Left lung (tissue), 14 donors: ENCODE measurements at places on chromosomes 6 and 20.

DNA sequence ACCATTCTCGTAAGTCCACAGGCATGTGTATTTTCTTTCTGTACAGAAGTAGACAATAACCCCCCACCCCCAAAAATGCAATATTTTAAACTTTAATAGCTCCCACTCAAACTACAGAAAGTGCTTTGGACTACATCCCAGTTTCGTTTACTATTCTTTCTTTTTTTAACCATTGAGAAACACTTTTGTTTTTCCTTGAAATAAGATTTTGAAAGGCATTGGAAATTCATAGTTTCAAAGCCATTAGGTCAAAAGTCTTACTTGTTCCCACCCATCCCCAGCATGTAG lies 140.0 kb downstream of the KIF16B start:
- H3K27me3 ChIP-seq = no peaks in the 10 kb centered on the region
- no peaks in the 10 kb centered on the region for H3K36me3 ChIP-seq
- H3K4me3 ChIP-seq = no peak overlapping the region
- no peaks in the 10 kb centered on the region for H3K4me1 ChIP-seq
- DNase-seq = no peak

DNA sequence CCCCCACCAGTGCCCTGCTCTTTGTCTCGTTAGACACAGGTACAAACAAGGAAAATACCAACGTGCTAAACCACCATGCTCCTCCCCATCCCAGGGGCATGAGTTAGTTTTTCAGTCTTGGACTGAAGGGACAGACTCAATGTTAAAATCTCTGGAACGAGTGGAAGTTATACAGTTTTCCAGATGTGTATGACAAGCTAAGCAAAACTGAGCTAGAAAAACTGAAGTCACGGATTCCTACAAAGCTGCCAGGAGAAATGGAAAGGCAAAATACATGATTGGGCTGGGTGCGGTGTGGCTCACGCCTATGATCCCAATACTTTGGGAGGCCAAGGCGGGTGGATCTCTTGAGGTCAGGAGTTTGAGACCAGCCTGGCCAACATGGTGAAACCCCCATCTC lies 34.3 kb upstream of the QKI start:
- H3K4me3 ChIP-seq = no peak overlapping the region
- H3K27ac ChIP-seq = no peak overlapping the region
- H3K4me1 ChIP-seq = no peaks in the 10 kb centered on the region
- no peaks in the 10 kb centered on the region for H3K27me3 ChIP-seq
- no peak for DNase-seq

GRCh38 chr6:64932486-64932885 lies 774.5 kb downstream of the EYS start:
- H3K36me3 ChIP-seq = no peaks in the 10 kb centered on the region
- DNase-seq = no peak
- H3K27ac ChIP-seq = no peak overlapping the region
- no peaks in the 10 kb centered on the region for H3K27me3 ChIP-seq
- no peaks in the 10 kb centered on the region for H3K4me1 ChIP-seq

DNA sequence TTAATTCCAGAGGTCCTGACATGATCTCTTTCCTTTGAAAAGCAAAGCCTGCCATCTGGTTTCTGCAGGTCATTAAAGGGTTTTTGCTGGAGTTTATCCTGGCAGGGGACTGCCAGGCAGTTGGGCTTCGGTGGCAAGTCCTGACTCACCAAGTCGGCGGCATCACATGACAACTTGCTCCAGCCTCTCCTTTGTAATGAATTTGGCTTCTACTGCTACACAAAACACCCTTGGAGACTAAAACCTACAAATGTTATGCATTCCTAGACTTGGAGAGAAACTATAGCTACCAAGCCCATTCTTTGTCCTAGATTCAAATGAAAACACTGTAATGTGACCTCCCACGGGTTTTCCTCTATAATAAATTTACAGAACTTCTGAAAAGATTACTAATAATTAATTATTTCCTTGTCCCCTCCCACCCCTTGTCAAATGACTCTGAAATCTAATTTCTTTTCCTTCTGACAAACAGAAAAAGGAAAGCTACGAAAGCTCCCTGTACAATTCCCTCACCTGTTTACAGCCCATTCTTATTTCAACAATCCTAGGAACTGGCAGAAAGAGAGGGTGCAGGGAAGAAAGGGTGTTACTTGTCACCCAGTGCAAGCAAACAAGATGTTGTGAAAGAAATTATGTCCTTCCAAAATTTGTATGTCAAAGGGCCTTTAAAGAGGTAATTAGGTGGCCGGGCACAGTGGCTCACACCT lies 62.9 kb downstream of the QRSL1 start:
- no peaks in the 10 kb centered on the region for H3K4me1 ChIP-seq
- peak; percentile 16 for DNase-seq
- no peak overlapping the region for H3K4me3 ChIP-seq
- H3K27ac ChIP-seq = no peak overlapping the region
- no peaks in the 10 kb centered on the region for H3K36me3 ChIP-seq

DNA sequence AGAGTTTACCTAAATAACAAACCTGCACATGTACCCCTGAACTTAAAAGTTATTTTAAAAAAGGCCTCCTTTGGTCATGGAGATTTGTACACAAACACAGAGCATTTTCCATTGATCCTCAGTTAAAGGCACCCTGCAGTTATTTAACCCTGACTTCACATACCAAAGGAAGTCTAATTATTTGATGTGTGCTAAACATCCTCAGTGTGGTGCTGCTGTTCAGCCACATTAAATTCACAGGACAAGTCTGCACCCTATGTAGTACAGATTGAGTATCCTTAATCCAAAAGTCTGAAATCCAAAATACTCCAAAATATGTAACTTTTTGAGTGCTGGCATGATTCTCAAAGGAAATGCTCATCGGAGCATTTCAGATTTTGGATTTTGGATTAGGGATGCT lies 21.4 kb downstream of the KCNQ5 start:
- no peaks in the 10 kb centered on the region for H3K4me1 ChIP-seq
- DNase-seq = no peak
- no peak overlapping the region for H3K4me3 ChIP-seq
- H3K27ac ChIP-seq = no peak overlapping the region

- H3K27me3 ChIP-seq = no peaks in the 10 kb centered on the region
- no peak overlapping the region for H3K4me3 ChIP-seq
- H3K27ac ChIP-seq = no peak overlapping the region
- no peaks in the 10 kb centered on the region for H3K4me1 ChIP-seq
Observed at GRCh38 chr6:17130786-17131185, 28.9 kb downstream of the STMND1 start.

DNA sequence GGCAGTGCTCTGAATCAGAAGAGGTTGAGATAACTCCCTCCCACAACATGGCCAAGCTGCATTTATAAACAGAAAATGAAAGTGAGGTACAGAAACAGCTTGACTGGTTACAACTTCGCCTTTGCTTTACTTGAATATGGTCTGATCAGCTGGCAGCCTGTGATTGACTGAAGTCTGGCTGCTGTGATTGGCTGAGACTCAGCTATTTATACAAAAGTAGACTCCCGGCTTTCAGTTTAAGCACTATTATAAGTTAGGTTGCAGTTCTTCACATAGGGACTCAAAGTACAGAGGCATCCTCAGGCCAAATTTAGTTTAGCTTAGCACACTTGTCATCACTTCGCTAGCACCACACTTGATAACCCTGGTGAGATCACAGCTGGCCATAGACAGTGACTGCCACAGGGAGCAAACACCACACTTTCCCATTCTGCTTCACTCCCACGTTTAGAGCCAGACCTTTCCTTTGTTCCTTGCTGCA lies 362.6 kb downstream of the EPM2A start:
- H3K4me1 ChIP-seq = no peaks in the 10 kb centered on the region
- H3K27ac ChIP-seq = no peak overlapping the region
- no peaks in the 10 kb centered on the region for H3K36me3 ChIP-seq
- peak; percentile 10 for DNase-seq
- no peaks in the 10 kb centered on the region for H3K27me3 ChIP-seq

GRCh38 chr6:34982424-34982852 lies 93.4 kb downstream of the ANKS1A start:
- H3K27me3 ChIP-seq = no peaks in the 10 kb centered on the region
- no peaks in the 10 kb centered on the region for H3K4me1 ChIP-seq
- no peak for DNase-seq
- H3K27ac ChIP-seq = no peak overlapping the region
- no peak overlapping the region for H3K4me3 ChIP-seq

- H3K27ac ChIP-seq = no peak overlapping the region
- peaks cover 7% of the 10 kb centered on the region for H3K4me1 ChIP-seq
- no peak overlapping the region for H3K4me3 ChIP-seq
- no peaks in the 10 kb centered on the region for H3K27me3 ChIP-seq
- no peak for DNase-seq
Observed at GRCh38 chr20:36579996-36580545, 6.7 kb downstream of the TGIF2 start.

- no peaks in the 10 kb centered on the region for H3K36me3 ChIP-seq
- no peaks in the 10 kb centered on the region for H3K27me3 ChIP-seq
- no peak overlapping the region for H3K27ac ChIP-seq
- no peaks in the 10 kb centered on the region for H3K4me1 ChIP-seq
- peak; percentile 28 for DNase-seq
Observed at GRCh38 chr6:81228912-81229555, 523.4 kb downstream of the TENT5A start.

DNA sequence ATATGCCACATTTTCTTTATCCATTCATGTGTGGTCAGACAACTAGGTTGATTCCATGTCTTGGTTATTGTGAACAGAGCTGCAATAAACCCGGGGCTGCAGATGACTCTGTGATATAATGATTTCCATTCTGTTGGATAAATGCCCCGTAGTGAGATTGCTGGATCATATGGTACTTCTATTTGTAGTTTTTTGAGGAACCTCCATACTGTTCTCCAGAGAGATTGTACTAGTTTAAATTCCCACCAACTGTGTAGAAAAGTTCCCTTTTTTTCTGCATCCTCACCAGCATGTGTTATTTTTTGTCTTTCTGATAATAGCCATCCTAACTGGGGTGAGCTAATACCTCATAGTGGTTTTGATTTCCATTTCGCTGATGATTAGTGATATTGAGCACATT lies 62.2 kb upstream of the MAP3K4 start:
- H3K4me1 ChIP-seq = no peaks in the 10 kb centered on the region
- H3K27ac ChIP-seq = no peak overlapping the region
- no peaks in the 10 kb centered on the region for H3K27me3 ChIP-seq
- no peak for DNase-seq
- no peak overlapping the region for H3K4me3 ChIP-seq

- DNase-seq = no peak
- no peaks in the 10 kb centered on the region for H3K36me3 ChIP-seq
- no peak overlapping the region for H3K4me3 ChIP-seq
- no peaks in the 10 kb centered on the region for H3K27me3 ChIP-seq
Observed at GRCh38 chr20:54356801-54357200, 118.6 kb upstream of the DOK5 start.

DNA sequence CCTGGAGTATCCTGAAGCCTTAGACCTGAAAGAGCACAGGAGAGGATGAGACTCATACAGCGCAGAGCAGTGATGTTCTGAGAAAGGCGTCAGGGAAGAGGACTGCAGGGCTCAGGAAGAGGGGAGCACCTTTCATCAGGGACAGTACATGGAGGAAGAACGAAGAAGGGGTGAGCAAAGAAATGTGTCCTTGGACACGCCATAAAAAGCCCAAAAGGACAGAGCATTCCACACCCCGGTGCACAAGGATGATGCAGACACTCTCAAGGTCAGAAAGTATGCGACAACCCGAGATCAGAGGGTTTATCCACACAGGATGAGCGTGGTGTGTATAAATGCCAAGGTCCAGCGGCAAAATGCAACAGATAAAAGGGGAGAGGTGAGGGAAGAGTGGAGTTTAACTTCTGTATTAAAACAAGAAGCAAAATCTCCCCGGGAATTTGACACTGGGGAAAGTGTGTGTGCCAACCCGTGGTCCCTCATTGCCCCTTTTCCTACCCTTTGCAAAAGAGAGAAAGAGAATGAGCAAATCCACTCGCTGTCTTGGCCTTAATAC lies 64.4 kb downstream of the SLC23A2 start:
- no peaks in the 10 kb centered on the region for H3K4me1 ChIP-seq
- H3K4me3 ChIP-seq = no peak overlapping the region
- DNase-seq = no peak
- no peaks in the 10 kb centered on the region for H3K27me3 ChIP-seq
- no peak overlapping the region for H3K27ac ChIP-seq

GRCh38 chr6:106308985-106309384 lies 16.6 kb downstream of the ATG5 start:
- H3K27me3 ChIP-seq = no peaks in the 10 kb centered on the region
- H3K4me3 ChIP-seq = no peak overlapping the region
- no peak overlapping the region for H3K27ac ChIP-seq
- peaks cover 40% of the 10 kb centered on the region for H3K36me3 ChIP-seq

DNA sequence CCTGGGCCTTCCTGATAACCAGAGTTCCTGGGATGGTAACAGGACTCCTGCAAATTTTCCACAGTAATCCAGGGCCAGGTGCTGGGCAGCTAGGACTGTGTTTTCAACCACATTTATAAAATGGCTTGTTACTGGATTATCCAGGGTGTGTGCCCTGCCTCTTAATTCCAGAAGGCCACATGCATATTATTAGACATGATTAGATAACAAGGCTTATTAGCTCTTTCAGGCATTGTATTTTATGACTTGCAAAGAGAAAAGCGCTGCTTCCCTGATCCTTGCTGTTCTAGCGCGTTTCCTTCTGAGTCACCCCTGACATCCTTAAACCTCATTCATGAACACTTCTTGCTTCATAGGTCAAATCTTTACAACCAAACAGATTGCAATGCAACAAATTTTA lies 208.6 kb downstream of the UST start:
- H3K27me3 ChIP-seq = no peaks in the 10 kb centered on the region
- H3K4me3 ChIP-seq = no peak overlapping the region
- DNase-seq = no peak
- no peaks in the 10 kb centered on the region for H3K4me1 ChIP-seq

DNA sequence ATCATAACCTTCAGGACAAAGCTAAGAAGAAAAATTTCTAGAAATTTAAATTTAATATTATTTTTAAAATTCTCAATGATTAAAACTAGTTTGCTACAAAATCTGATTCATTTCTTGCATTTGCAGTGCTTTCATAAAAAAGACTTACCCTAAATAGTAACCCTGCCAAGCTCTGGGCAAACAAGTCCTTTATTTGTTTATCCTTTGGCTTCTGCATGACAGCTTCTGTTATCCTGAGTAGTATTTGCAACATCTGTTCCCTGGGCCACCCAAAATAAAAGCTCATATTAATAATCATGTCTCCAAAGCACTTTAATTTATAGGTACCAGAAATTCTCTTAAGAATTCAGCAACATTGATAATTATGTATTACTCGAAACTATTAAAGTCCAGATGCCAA lies 101.3 kb downstream of the RALGAPA2 start:
- H3K27ac ChIP-seq = no peak overlapping the region
- H3K4me3 ChIP-seq = no peak overlapping the region
- no peaks in the 10 kb centered on the region for H3K27me3 ChIP-seq
- DNase-seq = peak; percentile 48
- H3K36me3 ChIP-seq = no peaks in the 10 kb centered on the region

DNA sequence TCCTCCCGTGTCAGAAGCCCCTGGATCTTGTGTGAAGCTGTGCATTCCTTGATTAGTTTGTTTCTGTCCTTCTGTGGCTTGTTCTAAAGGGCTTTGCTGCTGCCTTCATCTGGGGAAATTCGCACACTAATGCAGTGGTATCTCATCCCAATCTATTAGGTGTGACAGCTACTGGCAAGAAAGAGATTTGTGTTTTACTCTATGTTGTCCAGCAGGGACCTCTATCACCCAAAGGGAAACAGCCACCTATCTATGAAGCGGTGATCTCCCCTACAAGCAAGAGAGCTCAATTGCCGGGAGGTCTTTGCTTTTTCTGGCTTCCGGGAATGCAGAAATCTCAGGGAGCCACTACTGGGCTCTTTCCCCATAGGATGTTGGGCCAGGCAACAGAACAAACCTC lies 151.8 kb downstream of the NRN1 start:
- no peak for DNase-seq
- H3K36me3 ChIP-seq = no peaks in the 10 kb centered on the region
- no peak overlapping the region for H3K27ac ChIP-seq
